ENCODE measurements at places on chromosomes 2 and 18. TPM values are rescaled to one million over a fixed set of nuclear protein-coding genes. Genes with fewer than 3 reads are reported as not detected.

Gene TMEM185B
- total RNA-seq, result 25.2 TPM

Gene NRP2
- total RNA-seq, result 28.7 TPM

Gene KIF1A
- total RNA-seq, result not detected

Gene SATB2
- total RNA-seq, result 13.9 TPM

Gene THUMPD2
- total RNA-seq, result 7.4 TPM

Gene DNAJC27
- 7.3 TPM for total RNA-seq

Gene UGT1A6
- not detected for total RNA-seq

Gene SPDYA
- 0.77 TPM for total RNA-seq

Gene MC4R
- total RNA-seq, result not detected

Gene CHN1
- total RNA-seq, result 203 TPM

Gene ALLC
- not detected for total RNA-seq

Gene ASB18
- total RNA-seq, result not detected

Gene CHRND
- total RNA-seq, result not detected

Gene TCF23
- total RNA-seq, result not detected

- DNase-seq, result no peak
Measured at GRCh38 chr2:156652691-156653090, 216.5 kb downstream of the GPD2 start.

- DNase-seq, result no peak
Measured at GRCh38 chr2:171136024-171136423, 24.7 kb downstream of the TLK1 start.

GRCh38 chr2:128469875-128470274 is 151.2 kb upstream of the HS6ST1 start:
- no peak for DNase-seq

- no peak for DNase-seq
Measured at GRCh38 chr18:51643483-51643882, 446.0 kb upstream of the MEX3C start.

DNA sequence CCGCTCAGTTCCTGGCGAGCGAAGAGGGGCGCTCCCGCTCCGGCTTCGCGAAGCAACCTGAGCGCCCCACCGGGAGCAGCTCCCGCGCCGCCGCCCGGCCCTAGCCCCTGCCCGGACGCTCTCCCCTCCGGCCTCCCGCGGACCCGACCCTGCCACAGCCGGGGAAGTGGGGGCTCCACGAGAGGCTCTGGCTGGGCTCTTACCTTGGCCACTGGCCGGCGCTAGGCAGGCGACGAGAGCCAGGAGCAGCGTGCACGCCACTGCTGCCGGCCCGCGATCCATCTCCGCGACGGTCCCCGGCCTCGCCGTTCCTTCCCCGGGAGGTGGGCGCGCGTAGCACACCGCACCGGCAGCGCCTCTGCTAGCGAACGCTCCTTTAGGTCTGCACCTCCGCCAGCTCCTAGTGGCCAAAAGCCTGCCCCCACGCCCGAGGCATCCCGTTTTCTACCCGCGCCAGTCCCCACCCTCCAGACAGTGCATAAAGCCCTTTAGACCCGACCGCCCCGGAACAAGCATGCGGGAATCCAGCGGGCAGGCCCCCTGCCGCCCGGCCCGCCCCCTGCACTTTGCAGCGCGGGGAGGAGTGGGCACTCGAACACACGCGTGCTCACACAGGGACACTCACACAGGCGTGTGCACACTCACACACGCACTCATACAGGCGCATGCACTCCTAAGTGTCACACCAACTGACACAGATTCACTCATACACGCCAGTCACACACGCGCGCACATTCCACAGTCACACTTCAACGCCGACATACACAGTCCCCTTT is at the start of gene LRP2:
Gene LRP2, minus strand, starts transcription at position 417 of the 776 bp plus-strand sequence. Its CDS starts 135 bp downstream, at position 282.
- DNase-seq, result no peak

DNA sequence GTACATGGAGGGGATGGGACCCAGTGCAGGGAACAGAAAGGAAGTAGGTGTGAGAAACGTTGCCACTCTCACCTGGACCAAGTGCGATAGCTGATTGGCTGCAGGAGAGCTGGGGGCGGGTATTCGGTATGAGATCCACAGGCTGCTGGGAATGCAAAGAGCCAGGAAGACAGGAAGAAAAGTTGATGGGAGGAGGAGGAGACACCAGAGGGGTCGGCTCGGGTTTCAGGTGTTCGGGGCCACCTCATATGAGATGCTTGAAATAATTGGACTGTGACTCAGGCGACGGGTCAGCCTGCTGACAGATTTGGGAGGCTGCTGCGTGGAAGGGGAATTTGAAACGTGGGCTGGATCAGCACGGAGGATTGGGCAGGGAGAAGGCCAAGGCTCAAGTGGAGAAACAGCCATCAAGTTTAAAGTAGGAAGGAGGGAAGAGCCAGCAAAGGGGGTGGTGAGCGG is 65.1 kb downstream of the MRPS9 start:
- DNase-seq, result peak; percentile 94

GRCh38 chr2:21299411-21299810 is 175.6 kb downstream of the TDRD15 start:
- no peak for DNase-seq

DNA sequence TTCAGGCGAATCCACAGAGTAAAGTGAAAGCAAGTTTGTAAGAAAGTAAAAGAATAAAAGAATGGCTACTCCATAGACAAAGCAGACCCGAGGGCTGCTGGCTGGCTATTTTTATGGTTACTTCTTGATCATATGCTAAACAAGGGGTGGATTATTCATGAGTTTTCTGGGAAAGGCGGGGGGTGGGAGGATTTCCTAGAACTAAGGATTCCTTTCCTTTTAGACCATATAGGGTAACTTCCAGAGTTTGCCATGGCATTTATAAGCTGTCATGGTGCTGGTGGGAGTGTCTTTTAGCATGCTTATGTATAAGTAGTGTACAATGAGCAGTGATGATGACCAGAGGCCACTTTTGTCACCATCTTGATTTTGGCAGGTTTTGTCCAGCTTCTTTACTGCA is 59.8 kb downstream of the SLC4A3 start:
- no peak for DNase-seq

DNA sequence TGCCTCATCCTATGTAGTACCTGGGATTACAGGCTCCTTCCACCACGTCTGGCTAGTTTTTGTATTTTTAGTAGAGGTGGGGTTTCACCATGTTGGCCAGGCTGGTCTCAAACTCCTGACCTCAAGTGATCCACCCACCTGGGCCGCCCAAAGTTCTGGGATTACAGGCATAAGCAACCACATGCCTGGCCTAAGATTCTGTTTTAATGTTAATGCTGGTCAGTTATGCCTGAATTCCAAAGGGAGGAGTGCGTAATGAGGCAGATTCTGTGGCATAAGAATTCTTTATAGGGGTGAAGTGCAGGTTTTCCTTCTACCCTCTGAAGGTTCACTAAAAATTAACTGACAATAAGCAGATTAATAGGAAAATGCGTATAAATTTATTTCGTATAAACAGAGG is 1343.8 kb upstream of the LRRTM1 start:
- DNase-seq, result no peak

DNA sequence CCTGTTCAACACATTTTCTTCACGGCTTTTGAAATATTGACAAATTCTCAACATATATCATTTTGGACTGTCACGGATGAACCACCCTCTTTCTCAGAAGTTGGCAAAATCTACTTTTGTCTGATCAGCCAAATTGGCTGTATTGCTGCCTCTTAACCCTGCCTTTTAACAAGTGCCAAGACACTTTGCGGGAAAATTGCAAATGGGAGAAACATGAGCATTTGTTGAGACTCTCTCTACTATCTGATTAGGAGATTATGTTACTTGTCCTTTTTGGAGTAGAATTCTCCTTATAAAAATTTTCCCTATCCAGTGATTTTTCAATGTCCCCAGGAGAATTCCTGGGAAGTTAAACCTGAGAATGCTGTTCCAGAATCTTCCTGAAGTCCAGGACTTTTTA is 256.2 kb upstream of the ZSWIM2 start:
- no peak for DNase-seq

GRCh38 chr18:62183578-62184195 is 3.2 kb downstream of the PIGN start:
- peak; percentile 77 for DNase-seq

DNA sequence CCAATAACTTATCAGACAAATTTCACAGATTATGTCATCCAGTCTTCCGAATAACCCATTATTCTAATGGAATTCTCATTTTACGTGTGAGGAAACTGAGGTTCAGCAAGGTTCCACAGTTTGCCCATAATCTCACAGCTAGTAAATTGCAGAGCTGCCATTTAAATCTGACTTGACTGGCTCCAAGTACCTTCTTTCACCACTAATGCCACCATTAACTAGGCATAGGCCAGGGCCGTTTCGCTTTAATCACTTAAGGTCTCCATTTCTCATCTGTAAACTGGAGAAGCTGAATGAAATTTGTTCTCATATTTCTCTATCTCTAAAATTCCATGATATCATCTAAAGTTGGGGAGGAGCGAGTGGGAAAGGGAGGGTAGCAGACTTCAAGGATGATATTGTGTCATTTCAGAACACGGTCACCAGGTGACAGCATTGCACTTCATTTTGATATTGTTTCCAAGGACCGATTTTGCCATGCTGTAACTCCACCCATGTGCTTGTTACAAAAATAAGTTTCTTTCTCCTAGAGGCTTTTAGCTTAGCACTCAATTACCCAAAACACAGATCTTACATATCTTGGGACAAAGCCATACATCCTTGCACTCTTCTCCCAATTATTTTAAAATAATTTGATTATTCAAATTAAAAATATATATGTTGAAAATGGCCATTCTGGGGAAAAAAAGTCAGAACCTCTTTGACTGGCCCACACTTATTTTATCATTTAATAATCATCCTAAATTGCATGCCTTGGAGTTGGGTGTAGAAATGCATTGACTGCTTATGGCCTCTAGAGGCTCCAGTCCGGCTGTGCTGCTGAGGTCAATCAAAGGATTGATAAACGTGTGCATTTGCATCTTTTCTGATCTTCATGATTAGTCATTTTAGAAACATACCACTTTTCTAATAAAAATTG is 123.8 kb downstream of the AKAIN1 start:
- DNase-seq, result peak; percentile 17

DNA sequence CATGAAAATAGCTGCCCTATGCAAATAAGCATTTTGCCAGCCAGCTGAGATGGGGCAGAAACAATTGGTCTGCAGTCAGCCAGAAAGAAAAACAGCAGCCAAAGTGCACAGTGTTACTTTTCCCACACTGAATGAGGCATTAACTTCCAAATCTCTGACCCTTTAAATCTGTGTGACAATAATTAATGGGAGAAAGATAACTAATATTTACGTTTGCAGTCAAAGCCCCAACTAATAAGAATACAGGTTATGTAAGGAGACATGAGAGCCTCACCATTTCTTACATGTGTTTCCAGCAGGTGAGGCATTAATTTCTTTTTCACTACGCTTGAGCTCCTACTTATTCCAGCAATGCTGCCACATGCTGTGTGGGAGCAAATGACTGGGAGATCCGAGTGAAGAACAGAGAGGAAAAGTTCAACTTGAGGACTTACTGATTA is 339.0 kb downstream of the SATB2 start:
- peak; percentile 14 for DNase-seq

DNA sequence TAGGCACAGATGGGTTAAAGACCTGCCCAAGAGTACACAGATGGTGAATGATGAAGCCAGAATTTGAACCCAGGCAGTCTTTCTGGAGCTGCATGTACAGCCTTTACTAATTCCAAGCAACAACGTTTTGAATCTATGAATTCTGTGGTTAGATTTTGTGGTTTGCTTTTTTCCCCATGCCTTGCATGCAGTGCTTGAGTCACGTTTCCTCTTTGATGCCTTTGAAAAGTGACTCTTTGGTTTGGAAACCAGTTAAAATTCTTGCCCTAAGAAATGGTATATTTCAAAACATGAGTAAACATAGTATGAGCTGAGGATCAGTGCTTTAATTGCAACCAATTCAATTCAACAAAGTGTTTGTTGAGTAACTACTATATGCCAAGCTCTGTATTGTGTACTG is 48.2 kb upstream of the PPM1B start:
- peak; percentile 89 for DNase-seq

DNA sequence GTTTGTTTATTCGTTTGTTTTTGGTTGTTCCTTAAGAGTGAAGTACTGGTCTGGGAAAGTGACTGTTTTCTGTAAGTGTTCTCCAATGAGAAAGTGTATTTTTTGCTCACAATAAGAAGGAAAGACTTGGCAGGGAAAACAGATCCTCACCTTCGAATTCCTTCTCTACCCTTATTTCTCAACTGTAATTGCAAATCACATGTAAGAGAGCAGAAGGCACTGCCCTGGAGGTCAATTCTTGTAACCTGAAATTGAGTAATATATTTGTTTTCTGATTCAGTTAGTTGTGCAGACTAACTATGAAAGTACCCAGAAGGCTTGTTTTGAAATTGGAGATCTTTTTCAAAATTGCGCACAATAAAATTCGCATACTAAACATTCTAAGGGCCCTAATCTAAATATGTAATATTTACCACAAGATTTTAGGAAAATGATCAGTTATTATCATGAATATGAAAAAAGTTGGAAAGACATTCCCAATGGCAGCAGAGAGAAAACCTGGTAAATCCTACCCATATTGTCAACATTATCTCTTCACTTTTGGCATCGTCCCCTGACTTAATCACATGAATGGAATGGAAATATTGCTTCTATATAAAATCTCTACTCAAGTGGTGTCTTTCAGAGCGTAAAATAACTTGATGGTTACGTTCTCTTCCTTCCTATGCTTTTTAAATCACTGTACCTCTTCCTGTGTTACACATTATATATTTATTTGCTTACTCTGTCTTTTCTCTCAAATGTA is 24.1 kb downstream of the TFPI start:
- DNase-seq, result no peak

GRCh38 chr2:119629323-119629825 is 49.6 kb upstream of the TMEM177 start:
- DNase-seq, result no peak

GRCh38 chr2:70822843-70823242 is 2.4 kb upstream of the CLEC4F start:
- no peak for DNase-seq

DNA sequence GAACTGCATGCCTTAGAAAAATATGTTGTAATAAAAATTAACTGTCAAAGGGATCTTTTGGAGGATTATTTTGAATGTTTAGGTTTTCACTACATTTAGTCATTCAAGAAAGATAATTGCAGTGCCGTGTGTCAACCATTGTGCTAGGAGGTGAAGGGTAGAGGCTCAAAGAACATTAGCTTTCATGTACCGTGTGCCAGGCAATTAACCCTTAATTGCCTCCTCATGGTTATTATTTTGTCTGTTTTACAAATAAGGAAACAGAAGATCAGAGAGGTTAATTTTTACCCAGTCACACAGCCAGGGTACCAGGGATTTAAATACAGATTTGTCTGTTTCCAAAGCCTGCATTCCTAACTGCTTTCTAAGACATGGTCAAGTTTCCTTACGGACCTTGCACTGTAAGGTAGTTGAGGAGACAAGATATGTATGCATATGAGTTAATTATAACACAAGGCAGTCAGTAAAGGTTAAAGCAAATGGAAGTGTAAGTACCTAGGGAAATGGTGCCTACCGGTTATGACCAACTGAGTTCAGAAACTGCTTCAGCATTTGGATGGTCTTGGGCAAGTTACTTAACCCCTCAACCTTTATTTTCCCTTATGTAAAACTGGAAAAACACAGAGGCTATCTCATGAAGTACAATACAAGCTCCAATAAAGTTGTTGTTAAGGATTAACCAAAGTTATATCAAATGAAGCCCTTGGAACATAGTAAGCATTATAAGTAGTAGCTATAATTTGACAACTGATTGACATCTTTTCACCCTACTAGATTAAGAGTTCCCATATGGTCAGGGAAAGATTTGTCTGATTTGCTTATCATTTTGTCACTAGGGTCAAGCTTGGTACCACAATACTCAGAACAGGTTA is 434.9 kb downstream of the MBD2 start:
- DNase-seq, result no peak

- no peak for DNase-seq
Measured at GRCh38 chr2:24439280-24439970, 51.6 kb upstream of the NCOA1 start.

All from fibroblast of lung (primary cell).